ENCODE measurements at places on chromosomes 2 and 18.
A peak's percentile ranks its signal among the peaks of the same experiment; 100 is the strongest.

DNA sequence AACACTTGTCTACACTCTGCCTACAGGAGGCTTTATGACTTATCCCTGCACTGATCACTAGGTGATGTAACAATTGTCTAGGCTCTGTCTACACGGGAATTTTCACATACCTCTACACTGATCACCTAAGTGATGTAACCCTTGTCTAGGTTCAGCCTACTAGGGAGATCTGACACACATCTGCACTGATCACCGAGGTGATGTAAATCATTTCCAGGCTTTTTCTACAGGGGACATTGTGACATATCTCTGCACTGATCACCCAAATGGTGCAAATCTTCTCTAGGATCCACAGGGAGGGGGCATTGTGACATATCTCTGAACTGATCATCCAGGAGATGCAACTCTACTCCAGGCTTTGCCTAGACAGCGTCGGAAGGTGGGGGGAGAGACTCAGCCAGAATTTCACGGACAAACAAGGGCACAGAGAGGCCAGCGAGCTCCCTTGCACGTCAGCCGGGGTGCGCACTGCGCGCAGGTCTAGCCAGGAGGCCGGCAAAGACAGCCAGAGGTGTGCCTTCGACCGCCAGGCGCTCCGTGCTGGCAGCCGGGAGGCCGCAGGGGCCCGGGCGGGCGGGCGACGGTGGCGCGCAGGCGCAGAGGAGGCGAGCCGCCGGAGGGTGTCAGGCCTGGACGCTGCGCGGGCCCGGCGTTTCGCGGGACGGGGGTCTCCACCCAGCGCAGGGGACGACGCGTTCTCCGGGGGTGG is 46.9 kb upstream of the USP14 start:
- DNase-seq = no peak

DNA sequence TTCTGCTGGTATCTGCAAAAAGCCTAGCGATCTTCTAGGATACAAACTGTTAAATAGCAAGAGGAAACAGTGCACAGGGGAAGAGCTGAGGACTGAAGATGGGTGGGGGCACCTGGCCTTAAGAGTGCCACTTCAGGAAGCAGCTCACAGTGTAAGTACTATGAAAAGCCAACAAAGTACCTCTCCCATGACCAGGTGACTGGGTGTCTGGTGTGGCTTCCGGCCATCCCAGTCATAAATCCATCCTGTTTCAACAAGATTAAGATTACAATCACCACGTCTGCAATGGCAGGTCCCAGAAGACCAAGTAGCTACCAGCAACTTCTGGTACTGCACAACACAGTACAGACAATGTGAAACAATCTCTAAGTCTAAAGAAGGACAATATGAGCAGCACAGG is 15.9 kb downstream of the ERFE start:
- no peak for DNase-seq

DNA sequence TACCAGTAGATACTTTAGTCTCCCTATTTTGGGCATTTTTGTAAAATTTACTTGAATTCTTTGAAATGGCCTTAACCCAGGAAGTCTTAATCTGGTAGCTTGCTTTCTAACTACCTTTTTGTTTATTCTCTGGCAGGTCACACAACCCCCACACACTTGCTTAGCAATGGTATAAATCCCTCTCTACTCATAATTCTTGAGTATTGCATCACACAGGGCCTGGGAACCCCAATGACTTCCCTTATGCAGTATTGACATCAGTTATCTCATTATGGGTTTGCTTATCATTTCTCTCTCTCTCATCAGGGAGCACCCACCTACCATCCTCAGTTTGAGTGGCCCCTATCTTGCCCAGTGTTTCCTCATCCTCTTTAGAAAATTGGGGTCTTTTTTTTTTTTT is 207.1 kb downstream of the KCNS3 start:
- DNase-seq = no peak

GRCh38 chr2:232835687-232836208 is 34.3 kb upstream of the SNORC start:
- DNase-seq = no peak

DNA sequence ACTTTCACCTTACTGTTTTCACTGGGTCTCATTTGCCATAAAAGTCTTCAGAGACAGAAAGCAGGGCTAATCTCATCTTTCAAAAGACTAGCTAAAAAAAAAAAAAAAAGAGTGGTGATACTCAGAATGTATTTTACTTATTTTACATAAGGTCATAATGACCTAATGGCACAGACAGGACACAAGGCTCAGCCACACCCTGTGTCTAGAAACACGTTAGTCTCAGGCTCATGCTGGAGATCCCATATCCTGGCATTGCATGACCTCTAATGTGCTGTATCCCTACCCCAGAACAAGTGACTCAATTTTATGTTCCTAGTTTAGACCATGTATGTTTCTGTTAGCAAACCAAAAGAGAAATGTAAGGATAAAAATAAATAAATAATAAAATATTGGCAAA is 115.4 kb downstream of the SATB2 start:
- DNase-seq = no peak

GRCh38 chr2:29802986-29803385 is 118.4 kb downstream of the ALK start:
- peak; percentile 64 for DNase-seq
